Occipital lobe (tissue), 3 donors: ENCODE measurements at places on chromosomes 6 and 20.
A peak's percentile ranks its signal among the peaks of the same experiment; 100 is the strongest.

GRCh38 chr6:164322533-164322932 is 908.0 kb downstream of the QKI start:
- DNase-seq: no peak

DNA sequence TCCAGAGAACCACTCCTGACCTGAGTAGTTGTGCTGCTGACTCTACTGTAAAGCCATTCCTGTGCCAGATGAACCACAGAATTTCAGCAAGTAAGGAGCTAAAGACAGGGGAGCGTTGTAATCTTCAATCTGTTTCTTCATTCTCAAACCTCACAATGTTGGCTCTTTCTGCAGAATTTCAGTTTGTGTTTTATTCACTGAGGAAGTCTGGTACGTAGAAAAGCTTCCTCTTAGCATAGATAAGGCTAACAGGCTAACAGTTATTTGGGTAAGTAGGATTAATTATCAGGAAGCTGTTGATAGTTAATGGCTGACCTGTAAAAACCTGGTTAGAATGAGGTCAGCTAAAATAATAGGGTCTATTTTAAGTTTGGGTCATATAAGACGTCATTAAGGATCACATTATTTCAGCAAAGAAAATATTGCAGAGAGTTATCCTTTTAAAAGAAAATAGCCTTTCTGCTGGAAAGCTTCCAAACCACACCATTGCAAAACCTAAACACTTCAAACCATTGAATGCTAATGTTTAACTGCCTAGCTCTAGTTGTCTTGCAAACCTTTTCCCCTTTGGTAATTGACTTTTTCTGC is 14.1 kb upstream of the TENT5A start:
- no peak for DNase-seq

GRCh38 chr6:18990059-18990978 is 603.2 kb downstream of the RNF144B start:
- peak; percentile 16 for DNase-seq

GRCh38 chr20:53077373-53078205 is 105.4 kb downstream of the TSHZ2 start:
- no peak for DNase-seq

- no peak for DNase-seq
Observed at GRCh38 chr6:28336284-28337120, 554 bp upstream of the ZSCAN31 start.

- no peak for DNase-seq
Observed at GRCh38 chr6:140909156-140909555, 1223.6 kb upstream of the GJE1 start.

GRCh38 chr6:30876039-30876730 is 8.1 kb upstream of the DDR1 start:
- no peak for DNase-seq
